Smooth muscle cell of trachea (primary cell): ENCODE measurements at places on chromosomes 16 and 17. TPM values are rescaled to one million over a fixed set of nuclear protein-coding genes. Genes with fewer than 3 reads are reported as not detected.

Gene HOXB9
- under 0.01 TPM in 1 of 2 replicates, not detected in the other for total RNA-seq

Gene TAT
- not detected in 2 replicates for total RNA-seq

Gene SHBG
- 0.17 and 0.29 TPM in 2 replicates for total RNA-seq

Gene SLC16A13
- 0.44 and 2.0 TPM in 2 replicates for total RNA-seq

Gene TBC1D26
- total RNA-seq: under 0.01 TPM in 1 of 2 replicates, not detected in the other

Gene CTRB2
- total RNA-seq: not detected in 2 replicates

Gene PITPNM3
- total RNA-seq: 0.44 and 0.50 TPM in 2 replicates

Gene CDH1
- not detected in 2 replicates for total RNA-seq

Gene CNGB1
- total RNA-seq: not detected in 2 replicates

Gene KRT222
- total RNA-seq: not detected in 2 replicates

Gene HSDL1
- 17.5 and 27.2 TPM in 2 replicates for total RNA-seq

Gene SECTM1
- total RNA-seq: 39.7 and 198 TPM in 2 replicates

Gene ASB16
- total RNA-seq: 0.33 and 0.73 TPM in 2 replicates

Gene AIPL1
- 0.17 TPM in 1 of 2 replicates, not detected in the other for total RNA-seq
